ENCODE measurements at places on chromosomes 5 and 9.

GRCh38 chr5:55176176-55176818 lies 3.3 kb upstream of the CDC20B start:
- DNase-seq = peak; percentile 63

DNA sequence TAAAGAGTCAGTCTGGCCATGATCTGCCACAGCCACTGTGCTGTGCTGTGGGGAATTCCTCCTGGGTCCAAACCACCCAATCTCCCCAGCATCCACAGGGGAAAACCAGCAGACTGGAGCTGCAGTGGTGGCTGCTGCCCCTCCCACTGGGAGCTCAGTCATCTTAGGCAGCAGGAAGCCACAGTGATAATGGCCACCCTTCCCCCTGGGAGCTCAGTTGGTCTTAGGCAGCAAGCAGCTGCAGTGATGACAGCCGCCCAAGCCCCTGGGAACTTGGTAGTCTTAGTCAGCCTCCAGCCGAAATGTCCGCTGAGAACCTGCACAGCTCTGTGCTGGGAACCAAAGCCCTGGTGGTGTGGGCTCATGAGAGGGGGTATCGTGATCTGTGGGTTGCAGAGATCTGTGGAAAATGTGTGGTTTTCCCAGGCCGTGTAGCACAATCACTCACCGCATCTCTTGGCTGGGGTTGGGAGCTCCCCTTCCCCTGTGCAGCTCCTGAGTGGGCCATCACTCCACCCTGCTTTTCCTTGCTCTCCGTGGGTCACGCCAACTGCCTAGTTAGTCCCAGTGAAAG lies 38.4 kb upstream of the SMIM15 start:
- DNase-seq = no peak

DNA sequence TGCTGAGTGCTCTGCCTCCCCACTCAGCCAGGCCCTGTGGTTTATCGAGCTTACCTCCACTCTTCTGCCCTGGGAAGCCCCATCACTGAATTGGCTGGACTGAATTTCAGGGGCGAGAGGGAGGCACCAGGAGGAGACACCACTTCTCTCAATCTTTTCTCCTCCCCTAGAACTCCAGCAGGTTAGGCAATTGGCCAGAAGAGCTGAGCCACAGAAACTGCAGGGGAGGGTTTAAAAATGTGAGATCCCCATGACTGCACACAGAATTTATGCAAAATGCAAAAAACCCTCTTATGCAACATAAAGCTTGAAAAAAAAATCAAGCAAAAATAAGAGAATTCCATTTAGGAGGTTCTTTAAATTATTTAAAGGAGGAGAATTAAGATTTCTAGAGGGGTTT lies 29.9 kb downstream of the TUT7 start:
- DNase-seq = no peak

GRCh38 chr9:96425500-96426169 lies 7.5 kb upstream of the ZNF367 start:
- no peak for DNase-seq

- no peak for DNase-seq
These were observed 58.3 kb upstream of the MAP3K1 start for GRCh38 chr5:56757077-56757476.

- DNase-seq = no peak
These were observed 9.8 kb downstream of the CXCL14 start for GRCh38 chr5:135568923-135569360.

- no peak for DNase-seq
These were observed 412.7 kb downstream of the PIK3R1 start for GRCh38 chr5:68628082-68628814.

GRCh38 chr9:114811301-114811700 lies 5.5 kb upstream of the TNFSF15 start:
- no peak for DNase-seq

DNA sequence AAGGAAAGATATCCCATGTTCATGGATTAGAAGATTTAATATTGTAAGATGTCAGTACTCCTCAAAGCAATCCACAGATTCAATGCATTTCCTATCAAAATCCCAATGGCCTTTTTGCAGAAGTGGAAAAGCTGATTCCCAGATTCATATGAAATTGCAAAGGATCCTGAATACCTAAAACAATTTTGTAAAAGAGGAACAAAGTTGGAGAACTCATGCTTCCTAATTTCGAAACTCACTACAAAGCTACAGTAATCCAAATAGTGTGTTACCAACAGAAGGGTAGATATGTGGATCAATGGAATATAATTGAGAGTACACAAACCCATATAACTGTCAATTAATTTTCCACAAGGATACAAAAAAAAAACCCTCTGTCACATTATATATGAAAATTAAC lies 154.3 kb upstream of the ZNF618 start:
- no peak for DNase-seq

- DNase-seq = no peak
These were observed 15.9 kb downstream of the FPGS start for GRCh38 chr9:127818574-127818973.
